Activated CD4-positive, CD25-positive, alpha-beta regulatory T cell treated with anti-CD3 and anti-CD28 coated beads, Interleukin-2, amount 50 U/mL, for 16 hours (primary cell): ENCODE measurements at places on chromosomes 6 and 20.
A peak's percentile ranks its signal among the peaks of the same experiment; 100 is the strongest.

GRCh38 chr6:143692696-143693095 lies 14.9 kb downstream of the PHACTR2 start:
- DNase-seq, result no peak

- DNase-seq, result no peak
These were observed 98.0 kb upstream of the FOXA2 start for GRCh38 chr20:22682381-22682780.

- DNase-seq, result no peak
These were observed 42.7 kb upstream of the HINT3 start for GRCh38 chr6:125913864-125914351.

- DNase-seq, result no peak
These were observed 37.9 kb downstream of the AGPAT4 start for GRCh38 chr6:161235776-161236633.

GRCh38 chr20:33653900-33654596 lies 8.1 kb upstream of the C20orf144 start:
- no peak for DNase-seq

GRCh38 chr6:133100865-133101264 lies 140.3 kb upstream of the EYA4 start:
- no peak for DNase-seq

DNA sequence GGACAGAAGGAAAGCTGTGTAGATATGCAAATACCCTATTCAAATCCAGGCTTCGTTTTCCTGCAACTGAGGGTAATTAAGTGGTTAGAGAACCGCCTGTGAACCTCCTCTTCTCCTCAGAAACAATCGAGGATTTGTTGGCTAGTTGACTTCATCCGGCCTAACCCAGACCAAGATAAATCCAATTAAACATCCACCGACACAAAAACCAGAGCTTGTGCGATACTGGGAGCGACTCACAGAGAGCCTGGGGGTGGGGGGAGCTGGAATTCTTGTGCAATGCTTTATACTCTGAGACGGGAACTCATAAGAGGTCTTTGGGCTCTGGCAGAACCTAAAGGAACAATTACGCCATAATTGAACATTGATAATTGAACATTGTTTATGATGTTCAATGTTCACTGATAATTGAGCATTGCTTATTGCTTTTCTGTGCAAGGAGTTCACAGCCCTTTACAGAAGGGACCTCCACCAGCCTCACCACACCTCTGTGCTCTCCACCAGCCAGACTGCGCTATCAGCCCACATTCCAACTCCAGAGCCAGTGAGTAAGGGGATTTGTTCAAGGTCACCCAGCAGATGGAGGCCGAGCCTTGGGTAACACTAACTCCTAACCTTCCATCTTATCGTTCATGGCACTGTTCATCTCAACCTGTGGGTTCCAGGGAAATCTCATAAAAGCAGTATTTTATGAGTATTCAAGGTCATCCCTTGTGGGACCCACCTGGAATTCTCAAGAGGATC lies 429.6 kb upstream of the JARID2 start:
- no peak for DNase-seq

DNA sequence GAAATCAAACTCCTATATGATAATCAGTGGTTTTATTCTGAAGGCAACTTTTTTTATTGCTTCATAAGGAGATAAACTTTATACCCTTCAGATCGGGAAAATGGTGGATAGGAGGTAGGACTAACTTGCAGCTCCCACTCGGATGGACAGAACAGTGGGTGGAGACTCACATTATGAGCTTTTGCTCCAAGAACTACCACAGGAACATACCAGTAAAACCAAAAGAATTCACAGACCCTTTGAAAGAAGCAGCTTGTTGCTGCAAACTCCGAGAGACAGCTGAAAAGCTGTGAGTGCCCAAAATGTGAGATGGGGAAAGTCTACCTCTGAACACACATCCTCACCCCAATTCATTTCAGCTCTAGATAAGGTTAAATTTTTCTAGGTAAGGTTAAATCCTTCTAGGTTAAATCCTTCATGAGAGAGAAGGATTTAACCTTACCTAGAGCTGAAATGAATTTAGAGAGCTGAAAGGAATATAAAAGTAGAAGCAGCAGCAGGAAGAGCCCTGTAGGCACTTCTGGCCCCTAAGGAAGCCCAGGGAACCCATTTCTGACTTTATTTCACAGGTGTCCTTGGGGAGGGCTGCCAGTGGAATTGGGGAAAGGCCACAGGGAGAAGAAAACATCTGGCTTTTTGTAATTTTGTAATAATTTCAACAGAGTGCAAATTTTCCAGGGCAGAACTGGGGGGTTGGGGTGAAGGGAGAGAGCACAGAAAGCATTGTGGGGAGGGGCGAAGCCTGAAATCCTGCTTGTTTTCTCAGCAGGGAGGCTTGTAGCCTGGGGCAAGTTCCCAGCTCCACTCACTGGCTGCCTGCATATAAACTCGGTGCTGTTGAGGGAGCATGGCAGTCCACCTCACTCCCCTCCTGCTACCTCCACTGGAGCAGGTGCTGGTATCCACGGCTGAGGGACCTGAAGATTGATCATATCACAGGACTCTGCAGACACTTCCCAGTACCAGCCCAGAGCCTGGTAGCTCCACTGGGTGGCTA lies 65.9 kb upstream of the HCRTR2 start:
- DNase-seq, result no peak

DNA sequence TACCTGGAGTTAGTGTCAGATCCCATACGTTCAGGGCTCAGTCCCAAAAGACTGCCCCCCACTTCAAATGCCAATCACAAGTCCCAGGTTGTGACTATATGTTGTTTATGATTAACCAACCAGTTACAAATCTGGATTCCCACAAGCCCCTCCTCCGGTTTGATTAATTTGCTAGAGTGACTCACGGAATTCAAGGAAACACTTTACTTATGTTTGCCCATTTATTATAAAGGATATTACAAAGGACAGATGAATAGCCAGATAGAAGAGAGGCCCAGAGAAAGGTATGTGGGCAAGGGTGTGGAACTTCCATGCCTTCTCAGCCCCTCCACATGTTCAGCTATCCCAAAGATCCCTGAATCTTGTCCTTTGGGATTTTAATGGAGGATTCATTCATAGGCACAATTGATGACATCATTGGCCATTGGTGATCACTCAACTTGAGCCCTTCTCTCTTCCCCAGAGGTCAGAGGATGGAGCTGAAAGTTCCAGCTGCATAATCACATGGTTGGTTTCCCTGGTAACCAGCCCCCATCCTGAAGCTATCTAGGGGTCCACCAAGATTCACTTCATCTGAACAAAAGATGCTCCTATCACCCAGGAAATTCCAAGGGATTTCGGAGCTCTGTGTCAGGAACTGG lies 2.0 kb downstream of the ECT2L start:
- DNase-seq, result no peak

DNA sequence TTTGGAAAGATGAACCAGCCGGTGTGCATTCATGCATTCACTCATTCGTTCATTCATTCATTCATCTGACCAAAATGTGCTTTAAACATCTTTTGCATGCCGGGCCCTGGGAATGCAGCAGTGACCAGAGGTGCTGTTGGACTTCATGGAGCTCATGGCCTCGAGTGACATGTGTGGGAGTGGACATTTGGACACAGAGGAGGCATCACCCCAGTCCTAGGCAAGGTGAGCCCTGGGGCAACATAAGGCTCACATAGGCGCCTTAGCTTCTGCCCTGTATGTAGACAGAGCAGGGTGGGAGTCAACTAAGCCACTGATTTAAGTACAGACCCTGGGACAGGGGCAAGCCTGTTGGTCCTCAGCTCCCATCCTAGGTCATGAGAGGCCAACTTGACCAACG lies 71.6 kb downstream of the STK35 start:
- DNase-seq, result no peak

GRCh38 chr20:14341801-14342200 lies 4.4 kb upstream of the FLRT3 start:
- DNase-seq, result no peak

DNA sequence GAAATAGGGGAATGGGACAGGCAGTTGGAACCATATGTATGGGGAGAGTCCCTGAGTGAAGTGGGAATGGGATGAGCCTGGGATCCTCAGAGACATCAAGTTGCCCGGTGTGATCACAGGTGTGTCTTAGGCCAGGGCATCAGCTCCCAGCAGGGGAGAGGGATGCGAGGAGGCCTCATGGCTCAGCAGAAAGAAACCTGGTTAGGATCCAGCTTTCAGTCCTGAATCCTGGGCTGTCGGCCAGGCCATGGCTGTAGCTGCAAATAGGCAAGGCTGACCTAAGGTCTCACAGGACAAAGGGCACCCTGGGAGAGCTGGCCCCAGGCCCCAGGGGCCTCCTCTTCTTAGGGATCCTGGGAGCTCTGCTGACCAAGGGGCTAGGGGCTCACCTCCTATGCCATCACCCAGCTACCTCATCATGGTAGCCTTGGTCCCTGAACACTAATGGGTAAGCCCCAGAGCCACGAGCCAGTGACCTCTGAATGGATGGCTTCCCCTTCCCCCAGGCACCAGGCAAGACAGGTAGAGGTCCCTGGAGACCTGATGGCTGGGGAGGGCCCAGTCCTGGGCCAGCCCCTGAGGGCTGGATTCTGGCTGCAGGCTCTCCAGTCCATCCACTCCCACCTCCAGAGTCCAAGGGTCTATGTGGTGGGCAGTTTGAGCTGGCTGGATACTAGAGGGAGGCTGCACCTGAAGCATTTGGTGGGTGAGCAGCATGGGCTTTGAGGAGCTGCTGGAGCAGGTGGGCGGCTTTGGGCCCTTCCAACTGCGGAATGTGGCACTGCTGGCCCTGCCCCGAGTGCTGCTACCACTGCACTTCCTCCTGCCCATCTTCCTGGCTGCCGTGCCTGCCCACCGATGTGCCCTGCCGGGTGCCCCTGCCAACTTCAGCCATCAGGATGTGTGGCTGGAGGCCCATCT lies at the start of gene SLC22A7:
SLC22A7 (plus strand) TSS at position 617 of the 921 bp plus-strand sequence; CDS start at position 716, 99 bp downstream.
- DNase-seq, result no peak

GRCh38 chr6:55512904-55513303 lies 66.1 kb downstream of the HMGCLL1 start:
- no peak for DNase-seq

DNA sequence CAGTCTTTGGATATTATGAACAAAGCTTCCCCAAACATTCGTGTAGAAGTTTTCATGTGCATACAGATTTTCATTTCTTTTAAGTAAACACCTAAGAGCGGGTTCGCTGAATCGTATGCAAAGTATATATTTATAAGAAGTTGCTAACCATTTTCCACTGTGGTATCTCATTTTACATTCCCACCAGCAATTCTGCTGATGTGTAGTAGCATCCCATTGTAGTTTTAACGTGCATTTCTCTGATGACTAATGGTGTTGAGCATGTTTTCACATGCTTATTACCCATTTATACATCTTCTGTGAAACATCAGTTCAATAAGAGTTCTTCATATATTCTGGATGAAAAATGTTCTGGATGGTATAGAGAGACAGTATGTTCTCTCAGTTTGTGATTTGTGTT lies 97.4 kb downstream of the IYD start:
- DNase-seq, result no peak

DNA sequence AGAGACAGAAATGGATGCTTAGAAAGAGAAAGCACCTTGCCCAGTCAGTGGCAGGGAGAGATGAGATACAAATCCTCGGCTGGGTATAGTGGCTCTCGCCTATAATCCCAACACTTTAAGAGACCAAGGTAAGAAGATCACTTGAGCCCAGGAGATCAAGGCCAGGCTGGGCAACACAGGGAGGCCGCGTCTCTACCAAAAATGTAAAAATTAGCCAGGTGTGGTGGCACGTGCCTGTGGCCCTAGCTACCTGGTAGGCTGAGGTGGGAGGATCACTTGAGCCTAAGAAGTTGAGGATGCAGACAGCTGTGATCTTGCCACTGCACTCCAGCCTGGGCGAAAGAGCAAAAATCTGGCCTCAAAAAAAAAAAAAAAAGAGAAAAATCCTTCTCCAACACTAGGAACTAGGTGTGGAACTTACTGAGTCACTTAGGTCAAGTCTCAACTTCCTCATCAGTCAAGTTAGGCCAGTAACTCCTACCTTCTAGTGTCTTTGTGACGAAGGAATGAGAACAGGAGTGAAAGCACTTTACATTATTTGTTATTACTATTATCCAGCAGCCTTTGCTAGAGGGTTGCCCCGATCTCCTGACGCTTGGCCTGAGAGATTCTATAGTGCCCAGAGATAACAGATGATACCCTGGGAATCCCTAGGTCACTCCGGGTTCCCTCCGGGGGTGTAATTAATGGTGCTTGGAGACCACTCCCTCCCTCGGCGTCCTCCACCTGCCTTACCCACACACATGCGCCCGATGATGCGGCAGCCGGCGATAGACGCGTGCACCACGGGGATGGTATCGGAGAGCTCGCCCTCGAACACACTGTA lies 918 bp downstream of the EIF6 start:
- no peak for DNase-seq

DNA sequence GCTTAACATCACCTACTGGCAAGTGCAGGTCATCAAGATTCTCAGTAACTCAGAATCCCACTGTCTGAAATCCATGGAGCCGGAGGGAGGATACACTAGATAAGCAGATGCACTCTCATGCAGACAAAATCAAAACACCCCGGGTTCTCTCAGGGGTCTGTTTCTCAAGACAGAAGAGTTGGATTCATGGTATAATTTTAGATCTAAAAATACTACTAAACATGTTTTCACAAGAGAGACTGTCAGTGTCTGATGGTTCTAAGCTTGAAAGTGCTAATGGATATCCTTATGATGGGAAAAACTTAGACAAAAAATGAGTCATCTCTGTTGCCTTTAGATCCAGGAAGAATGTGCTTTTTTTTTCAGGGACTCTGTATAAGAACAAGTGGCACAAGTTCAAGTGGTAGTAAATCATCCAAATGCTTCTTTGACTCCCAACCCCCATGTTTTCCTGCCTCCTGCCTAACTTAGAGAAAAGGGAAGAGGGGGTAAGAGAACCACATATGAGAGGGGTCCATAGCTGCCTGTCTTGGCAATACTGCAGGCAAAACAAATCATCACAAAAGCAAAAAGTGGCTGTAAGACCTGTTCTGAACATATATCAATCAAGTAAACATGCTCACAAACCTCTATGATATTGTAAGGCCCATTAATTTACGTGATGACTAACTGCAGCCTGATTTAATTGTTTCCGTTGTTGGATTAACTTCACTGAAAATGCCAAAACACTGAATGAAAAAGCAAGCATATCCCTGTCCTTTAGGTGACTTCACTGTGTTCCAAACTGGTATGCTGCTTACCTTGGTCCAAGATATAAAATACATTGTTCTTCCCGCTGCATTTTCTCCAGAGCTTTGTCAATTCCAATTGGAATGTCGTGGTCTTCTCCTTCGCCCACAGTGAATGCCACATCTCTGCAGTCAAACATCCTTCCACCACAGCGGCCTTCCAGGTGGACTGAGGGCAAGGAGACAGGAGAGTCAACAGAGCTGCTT lies 84.0 kb upstream of the TULP1 start:
- no peak for DNase-seq

DNA sequence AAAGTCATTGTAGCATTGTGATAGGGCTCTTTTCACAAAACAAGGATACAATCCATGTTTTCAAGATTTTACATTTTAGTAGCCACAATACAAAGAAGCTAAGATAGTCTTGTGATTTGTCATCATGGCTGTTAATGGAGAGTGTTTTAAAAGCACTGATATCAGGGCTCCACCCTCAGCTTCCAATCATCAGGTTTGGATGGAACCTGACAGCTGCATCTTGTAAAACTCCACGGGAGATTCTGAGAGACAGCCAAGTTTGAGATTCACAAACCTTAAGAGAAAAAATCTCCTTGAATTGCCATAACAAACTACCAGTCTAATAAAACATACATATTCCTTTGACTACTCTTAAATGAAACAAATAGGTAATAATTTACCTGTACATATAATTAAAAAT lies 280.2 kb downstream of the ESR1 start:
- DNase-seq, result no peak

GRCh38 chr6:292506-293192 lies 362 bp downstream of the DUSP22 start:
- peak; percentile 50 for DNase-seq
